ENCODE measurements at places on chromosomes 3 and 15.
A peak's percentile ranks its signal among the peaks of the same experiment; 100 is the strongest.

DNA sequence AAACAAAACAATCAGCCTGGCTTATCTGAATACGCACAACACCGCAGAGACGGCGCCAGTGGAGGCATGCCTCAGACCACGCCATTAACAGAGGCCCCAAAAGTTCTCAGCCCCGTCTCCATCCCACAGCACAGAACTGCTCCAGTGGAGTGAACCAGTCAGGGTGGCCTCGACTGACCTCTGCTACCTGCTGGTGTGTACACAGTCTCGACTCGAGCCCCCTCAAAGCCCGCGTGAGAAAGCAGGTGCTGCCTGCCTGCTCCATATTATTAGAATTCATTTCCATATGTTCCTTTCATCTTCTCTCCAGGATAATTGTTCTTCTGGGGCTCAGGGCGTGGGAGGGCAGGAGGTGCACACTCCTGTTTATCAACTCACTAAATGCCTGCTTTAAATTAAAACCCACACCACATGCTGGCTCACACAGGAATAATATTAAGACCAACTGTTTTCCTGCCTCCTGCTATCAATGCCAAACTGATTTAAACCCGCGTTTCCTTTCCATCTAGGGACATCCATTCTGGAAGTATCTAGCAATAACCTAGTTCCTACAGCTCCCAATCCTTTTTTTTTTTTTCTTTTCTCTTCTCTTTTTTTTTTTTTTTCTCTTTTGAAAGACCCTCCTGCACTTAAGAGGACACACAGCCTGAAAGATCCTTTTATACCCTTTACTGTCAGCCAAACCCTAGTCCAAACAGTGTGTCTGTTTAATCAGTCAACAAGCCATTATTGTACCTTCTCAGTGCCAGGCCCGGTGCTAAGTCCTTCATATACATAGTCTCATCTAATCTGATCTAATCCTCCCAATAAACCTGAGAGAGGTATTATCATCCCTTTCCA lies 101.2 kb downstream of the TLE3 start:
- no peak for DNase-seq

DNA sequence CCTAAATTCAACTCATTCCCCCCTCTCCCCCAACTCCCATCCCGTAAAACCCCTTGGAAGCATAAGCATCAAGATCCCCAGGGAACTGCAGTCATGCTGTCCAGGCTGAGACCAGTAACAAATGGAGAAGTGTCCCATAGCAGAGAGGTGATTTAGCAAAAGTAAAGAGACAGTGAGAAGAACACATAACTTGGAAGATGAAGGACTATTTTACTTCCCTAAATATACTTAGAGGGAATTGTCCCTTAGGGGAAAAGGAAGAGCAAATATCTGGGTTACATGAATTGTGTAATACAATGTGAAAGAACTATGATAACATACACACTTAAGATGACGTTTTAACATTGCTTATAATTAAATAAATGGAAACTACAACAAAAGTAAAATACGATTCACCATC lies 61.6 kb upstream of the LRRFIP2 start:
- no peak for DNase-seq

DNA sequence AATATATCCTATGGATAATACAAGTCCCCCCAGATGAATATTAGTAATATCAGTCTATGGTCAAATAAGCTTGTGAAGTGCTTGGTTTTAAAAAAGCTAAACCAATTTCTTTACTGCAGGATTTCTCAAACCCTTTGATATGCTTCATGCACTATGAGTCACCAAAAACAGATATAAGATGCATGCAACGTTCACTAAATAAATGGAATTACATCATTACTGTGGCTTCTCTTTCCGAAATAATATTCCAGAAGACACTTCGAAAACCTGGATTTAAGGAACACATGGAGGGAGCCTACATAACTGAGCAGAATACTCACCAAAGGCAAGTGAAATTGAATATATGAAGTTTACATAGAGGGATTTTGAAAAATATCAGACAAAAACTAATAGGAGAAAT lies 126.3 kb upstream of the ABI3BP start:
- DNase-seq = no peak

GRCh38 chr3:13152826-13153710 lies 79.8 kb upstream of the IQSEC1 start:
- DNase-seq = no peak

DNA sequence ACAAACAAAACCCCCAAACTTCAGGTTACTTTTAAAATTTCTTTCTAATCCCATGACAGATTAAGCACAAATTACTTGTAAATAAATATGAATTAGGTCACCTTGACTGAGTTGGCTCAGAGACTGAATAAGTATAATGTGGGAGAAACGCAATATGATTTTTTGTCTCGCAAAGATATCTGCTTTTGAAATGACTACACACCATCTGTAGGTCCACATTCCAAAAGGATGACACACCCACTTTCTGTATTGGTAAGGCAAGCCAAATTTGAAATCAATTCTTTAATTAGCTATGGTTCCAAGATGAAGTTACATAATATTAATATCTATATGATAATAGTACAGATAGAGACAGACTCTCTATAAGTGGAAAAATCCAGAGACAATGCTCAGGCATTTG lies 66.9 kb upstream of the CSPG5 start:
- DNase-seq = no peak

DNA sequence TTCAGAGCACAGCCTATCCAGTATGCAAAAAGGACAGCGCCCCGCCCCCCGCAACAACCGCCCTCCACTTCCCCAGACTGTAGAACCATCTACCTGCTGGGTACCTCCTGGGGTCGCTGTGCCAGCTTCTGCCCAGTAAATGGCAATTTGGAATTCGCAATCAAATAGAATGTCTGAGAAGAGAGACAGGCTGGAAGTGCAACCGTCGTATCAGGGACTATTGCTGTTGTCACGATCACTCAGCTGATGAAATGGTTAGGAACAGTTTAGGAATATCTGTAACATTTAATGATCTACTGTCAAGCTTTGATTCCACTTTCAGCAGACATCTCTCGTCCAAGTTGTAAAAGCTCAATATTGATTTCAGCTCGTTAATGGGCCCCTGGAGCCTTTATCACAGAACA lies 13.3 kb upstream of the PARL start:
- DNase-seq = no peak

- no peak for DNase-seq
Observed at GRCh38 chr15:90819390-90819789, 49.0 kb upstream of the FURIN start.

GRCh38 chr15:52013151-52013791 lies 5.7 kb upstream of the MAPK6 start:
- DNase-seq = no peak

GRCh38 chr3:40655551-40655950 lies 130.8 kb downstream of the ZNF621 start:
- DNase-seq = no peak

DNA sequence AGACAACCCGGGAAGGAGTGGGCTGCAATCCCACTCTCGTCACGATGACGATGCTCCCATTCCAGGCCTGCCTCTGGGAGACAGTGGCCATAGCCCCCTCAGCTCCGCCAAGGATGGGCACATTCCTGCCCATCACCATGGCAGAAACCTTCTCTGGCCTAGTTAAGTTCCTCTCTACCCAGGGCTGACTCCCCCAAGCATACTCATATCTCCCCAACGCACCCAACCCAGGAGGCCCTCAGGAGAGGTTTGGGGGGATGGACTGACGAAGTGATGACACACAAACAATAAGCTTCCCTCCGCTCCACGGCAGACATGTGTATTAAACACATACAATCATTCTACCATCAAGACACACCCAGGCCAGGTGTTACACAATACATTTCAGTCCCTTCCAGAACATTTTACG lies 60.1 kb downstream of the VGLL4 start:
- no peak for DNase-seq

- no peak for DNase-seq
Observed at GRCh38 chr3:24437326-24437725, 57.3 kb downstream of the THRB start.

- no peak for DNase-seq
Observed at GRCh38 chr15:40452296-40453090, 11.7 kb downstream of the BAHD1 start.

GRCh38 chr15:26697913-26698312 lies 75.0 kb downstream of the GABRB3 start:
- DNase-seq = no peak

DNA sequence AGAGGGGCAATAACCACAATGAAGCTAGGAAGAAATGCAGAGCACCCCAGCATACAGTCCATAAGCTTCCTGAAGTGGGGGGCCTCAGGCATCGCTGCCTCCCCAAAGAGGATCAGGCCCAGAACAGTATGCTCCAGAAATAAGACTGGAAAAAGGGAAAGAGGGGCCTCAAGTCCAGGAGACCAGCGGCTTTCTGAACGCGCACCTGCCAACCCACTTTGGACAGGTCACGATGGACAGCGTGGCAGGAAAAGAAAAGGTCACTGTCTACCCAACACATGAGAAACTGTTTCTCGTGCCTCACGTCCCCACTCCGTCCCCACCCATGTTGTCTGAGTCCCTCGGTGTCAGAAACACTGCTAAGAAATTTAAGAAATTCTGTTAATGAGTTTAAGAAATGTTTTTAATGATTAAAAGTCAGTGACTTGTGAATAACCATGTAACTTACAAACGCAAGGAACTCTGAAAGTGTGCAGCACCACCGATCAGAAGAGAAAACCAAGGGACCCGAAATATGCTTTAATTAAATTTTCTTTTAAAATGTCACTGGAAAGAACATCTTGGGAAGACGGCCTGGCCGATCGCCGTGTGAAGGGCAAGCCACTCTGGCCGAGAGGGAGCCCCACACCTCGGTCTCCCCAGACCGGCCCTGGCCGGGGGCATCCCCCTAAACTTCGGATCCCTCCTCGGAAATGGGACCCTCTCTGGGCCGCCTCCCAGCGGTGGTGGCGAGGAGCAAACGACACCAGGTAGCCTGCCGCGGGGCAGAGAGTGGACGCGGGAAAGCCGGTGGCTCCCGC lies 1.7 kb upstream of the PPARG start:
- no peak for DNase-seq

GRCh38 chr3:72245183-72245811 lies 460.3 kb upstream of the PROK2 start:
- DNase-seq = peak; percentile 66

DNA sequence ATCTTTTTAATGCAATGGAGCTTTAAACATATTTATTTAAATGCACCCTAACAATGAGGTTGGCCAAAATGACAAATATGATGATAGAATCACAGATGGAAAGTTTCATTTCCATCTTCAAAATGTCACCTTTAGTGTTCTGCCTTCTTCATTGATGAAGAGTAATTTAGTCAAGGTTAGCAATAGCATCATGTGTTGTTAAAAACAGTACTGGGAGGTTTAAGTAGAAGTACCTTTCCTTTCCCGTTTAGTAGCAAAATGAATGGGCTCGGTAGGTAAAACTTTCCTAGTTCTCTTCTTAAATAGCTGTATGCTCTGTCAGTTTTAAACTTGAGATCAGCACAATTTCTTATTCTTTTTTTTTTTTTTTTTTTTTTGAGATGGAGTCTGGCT lies 35.1 kb downstream of the EIF2AK4 start:
- no peak for DNase-seq

GRCh38 chr15:47136236-47136635 lies 581.1 kb upstream of the SEMA6D start:
- DNase-seq = no peak
